ENCODE measurements at places on chromosomes 1 and 21. TPM values are rescaled to one million over a fixed set of nuclear protein-coding genes. Genes with fewer than 3 reads are reported as not detected.

SPRR2A gene
- total RNA-seq = not detected

- no peak overlapping the region for H3K27ac ChIP-seq
- peaks cover 2% of the 10 kb centered on the region for H3K36me3 ChIP-seq
- no peak overlapping the region for H3K4me3 ChIP-seq
- H3K27me3 ChIP-seq = peaks cover 4% of the 10 kb centered on the region
- H3K4me1 ChIP-seq = no peaks in the 10 kb centered on the region
Observed at GRCh38 chr1:43904660-43905551, 28.7 kb upstream of the ARTN start.

DNA sequence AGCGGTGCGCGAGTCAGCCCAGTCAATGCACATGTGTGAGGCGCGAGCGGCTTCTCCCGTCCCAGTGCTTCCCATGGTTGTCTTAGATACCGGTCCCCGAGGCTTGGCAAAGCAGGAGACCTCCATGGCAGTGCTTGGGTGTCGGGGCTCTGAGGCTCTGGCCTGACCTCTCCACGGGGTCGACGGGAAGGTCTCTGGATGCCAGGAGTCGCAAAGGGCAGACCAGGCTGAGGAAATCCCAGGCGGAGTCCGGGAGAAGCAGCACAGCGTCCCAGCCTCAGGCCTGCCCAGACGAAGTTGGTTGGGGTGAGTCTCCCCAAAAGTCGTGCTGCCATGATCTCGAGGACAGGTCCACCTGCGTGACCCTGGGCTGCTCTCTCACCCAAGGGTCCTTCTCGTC lies 3881.6 kb downstream of the SRGAP2C start:
- no peak overlapping the region for H3K4me3 ChIP-seq
- H3K36me3 ChIP-seq = peaks cover 31% of the 10 kb centered on the region
- DNase-seq = no peak
- no peaks in the 10 kb centered on the region for H3K27me3 ChIP-seq

DNA sequence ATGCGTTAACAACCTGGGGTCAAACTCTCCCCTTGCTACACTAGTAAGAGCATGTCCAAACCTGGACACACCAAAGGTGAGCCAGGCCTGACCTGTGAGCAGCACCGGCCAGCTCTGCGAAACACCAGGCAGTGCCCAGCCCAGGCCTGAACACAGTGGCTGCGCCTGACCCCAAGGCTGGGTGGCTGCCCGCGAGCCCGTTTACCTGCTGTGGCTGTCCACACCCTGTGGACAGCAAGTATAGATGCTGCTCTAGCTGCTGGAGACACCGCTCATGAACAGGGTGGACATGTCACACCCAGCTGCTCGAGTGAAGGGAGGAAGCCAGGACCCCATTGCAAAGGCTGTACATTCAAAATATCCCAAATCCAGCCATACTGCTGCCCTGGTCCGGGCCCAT lies 7.6 kb upstream of the CCDC27 start:
- no peak overlapping the region for H3K27ac ChIP-seq
- no peak overlapping the region for H3K4me3 ChIP-seq

DNA sequence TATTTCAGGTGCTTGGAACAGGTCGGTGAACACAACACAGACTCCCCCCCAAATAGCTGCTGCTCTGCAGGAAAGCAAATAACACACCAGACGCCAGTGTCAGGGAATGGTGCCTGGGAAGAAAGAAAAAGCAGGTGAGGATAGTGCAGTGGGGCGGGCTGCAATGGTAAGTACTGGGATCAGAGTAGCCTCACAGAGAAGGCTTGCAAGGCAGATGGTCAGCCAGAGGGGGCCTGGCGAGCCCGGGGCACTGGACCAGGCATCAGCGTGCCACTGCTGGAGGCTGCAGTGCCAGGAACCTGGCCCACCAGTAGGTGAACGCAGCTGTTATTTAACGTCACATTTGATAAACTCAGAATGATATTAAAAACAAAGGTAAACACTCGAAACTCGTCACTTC lies 60.0 kb downstream of the POFUT2 start:
- DNase-seq = no peak
- no peak overlapping the region for H3K4me3 ChIP-seq
- no peaks in the 10 kb centered on the region for H3K36me3 ChIP-seq
- H3K27me3 ChIP-seq = no peaks in the 10 kb centered on the region
- peaks cover 6% of the 10 kb centered on the region for H3K4me1 ChIP-seq

DNA sequence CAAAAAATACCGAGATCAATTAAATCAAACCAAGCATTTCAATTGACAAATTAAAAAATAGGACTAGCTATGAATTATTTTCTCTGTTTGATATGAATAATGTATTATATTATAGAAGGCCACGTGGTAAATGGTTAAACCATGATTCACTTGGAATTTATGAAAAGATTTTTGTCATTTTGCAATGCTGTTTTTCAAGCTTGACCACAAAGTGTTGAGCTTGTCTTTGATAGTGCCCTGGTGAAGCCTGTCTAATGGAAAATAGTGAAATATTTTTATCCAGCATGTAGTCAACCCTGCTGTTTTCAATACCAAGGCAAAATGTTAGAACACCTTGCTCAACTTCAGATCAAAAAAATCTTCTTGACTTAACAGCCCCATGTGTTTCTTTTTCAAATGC lies 288.0 kb upstream of the PRMT6 start:
- no peak overlapping the region for H3K27ac ChIP-seq
- DNase-seq = no peak
- H3K4me3 ChIP-seq = no peak overlapping the region

NR1I3 gene
- not detected for total RNA-seq

GRCh38 chr1:42184616-42185015 lies 20.1 kb upstream of the GUCA2A start:
- H3K36me3 ChIP-seq = peaks cover 36% of the 10 kb centered on the region
- no peak overlapping the region for H3K4me3 ChIP-seq
- H3K27me3 ChIP-seq = no peaks in the 10 kb centered on the region
- DNase-seq = no peak
- no peak overlapping the region for H3K27ac ChIP-seq
- peaks cover 14% of the 10 kb centered on the region for H3K4me1 ChIP-seq

- no peaks in the 10 kb centered on the region for H3K36me3 ChIP-seq
- peaks cover 4% of the 10 kb centered on the region for H3K4me1 ChIP-seq
- peak; percentile 62 for DNase-seq
- peaks cover 51% of the 10 kb centered on the region for H3K27me3 ChIP-seq
- no peak overlapping the region for H3K4me3 ChIP-seq
- no peak overlapping the region for H3K27ac ChIP-seq
Observed at GRCh38 chr1:156445789-156446263, 54.7 kb downstream of the MEF2D start.

NIT1 gene
- 35.9 TPM for total RNA-seq

DNA sequence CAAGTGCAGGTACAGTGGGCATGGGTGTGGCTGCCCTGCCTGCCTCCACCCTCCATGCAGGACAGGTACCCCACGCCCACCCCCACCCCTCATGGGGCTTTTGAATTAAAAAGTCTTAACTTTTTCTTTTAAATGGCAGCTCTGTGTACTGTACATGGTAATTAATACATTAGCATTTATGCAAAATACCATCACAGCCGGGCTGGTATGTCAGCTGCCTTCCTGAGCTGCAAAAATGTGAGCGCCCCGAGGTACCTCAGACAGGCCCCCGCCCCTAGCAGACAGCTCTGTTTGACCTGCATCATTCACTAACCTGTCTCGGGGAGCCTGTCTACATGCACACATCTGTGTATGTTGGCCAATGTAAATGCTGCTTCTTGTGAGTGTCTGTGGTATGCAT lies 42.2 kb upstream of the POU3F1 start:
- no peak for DNase-seq
- no peak overlapping the region for H3K4me3 ChIP-seq
- no peaks in the 10 kb centered on the region for H3K4me1 ChIP-seq
- no peaks in the 10 kb centered on the region for H3K36me3 ChIP-seq
- H3K27me3 ChIP-seq = peaks cover 76% of the 10 kb centered on the region

DNA sequence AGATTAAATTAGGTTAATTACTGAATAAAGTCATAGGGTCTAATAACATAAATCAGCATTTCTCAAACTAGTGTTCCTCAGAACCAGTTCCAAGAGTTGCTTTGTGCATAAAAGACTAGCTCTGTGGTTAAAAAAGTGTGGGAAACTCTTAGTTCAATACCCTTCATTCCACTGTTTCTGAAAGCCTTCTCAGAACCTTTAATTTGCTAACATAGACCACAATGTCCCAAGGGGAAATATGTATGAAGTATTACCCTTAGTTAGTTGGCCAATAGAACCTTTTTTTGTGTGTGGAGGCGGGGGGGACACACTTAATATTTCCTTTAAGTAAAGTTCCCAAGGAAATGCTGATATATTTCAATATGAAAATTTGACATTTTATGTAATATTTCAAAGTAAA lies 20.4 kb downstream of the ODF2L start:
- H3K36me3 ChIP-seq = peaks cover 52% of the 10 kb centered on the region
- no peak overlapping the region for H3K27ac ChIP-seq
- peaks cover 3% of the 10 kb centered on the region for H3K4me1 ChIP-seq
- no peak overlapping the region for H3K4me3 ChIP-seq

MIXL1 gene
- total RNA-seq = 3.4 TPM

DNA sequence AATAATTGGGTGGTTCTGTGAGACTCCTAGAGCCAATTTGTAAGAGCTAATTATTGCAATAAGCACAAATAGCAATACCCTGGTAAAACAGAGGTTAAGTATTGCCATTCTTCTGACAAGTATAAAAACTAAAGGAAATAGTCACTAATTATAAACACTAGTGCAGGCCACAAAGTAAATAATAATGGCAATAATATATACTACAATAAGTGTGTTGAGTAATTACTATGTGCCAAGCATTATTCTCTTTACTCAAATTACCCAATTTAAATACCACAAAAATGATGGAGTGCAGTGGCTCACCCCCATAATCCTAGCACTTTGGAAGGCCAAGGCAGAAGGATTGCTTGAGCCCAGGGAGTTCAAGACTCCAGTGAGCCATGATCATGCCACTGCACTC lies 15.3 kb downstream of the ZMYM6 start:
- H3K4me3 ChIP-seq = no peak overlapping the region
- no peak for DNase-seq
- H3K27ac ChIP-seq = no peak overlapping the region
- H3K36me3 ChIP-seq = peaks cover 4% of the 10 kb centered on the region
- no peaks in the 10 kb centered on the region for H3K27me3 ChIP-seq

GRCh38 chr21:37874904-37875780 lies 41.1 kb downstream of the KCNJ6 start:
- H3K27me3 ChIP-seq = peaks cover 12% of the 10 kb centered on the region
- H3K4me3 ChIP-seq = no peak overlapping the region

GRCh38 chr1:237814319-237814924 lies 76.3 kb downstream of the ZP4 start:
- no peaks in the 10 kb centered on the region for H3K27me3 ChIP-seq
- DNase-seq = no peak
- no peak overlapping the region for H3K27ac ChIP-seq
- H3K4me3 ChIP-seq = no peak overlapping the region

DNA sequence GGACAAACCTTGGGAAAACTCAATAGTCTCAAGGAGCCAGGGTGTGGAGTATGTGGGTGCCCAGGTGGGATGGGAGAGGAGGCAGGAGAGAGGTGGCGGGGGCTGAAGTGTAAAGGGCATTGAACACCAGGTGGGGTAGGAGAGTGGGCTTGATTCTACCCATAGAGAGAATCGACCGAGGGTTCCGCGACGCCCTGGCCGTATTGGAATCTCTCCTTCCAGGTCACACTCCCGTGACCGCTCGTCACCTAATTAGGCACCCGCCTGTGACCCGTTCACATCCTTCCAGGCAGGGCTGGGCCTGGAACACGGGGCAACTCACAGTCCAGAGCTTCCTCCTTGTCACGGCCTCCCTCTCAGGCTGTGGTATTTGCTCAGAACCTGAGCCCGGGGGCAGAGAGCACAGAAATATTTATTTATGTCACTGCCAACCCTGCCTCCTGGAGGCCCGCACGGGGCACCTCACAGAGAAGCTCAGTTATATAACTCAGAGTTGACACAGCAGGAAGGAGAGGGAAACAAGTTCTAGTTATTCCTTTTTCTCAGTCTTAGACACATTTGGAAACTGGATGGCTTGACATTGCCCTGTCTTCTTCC lies 12.0 kb downstream of the NCMAP start:
- DNase-seq = no peak
- H3K4me3 ChIP-seq = no peak overlapping the region
- peak overlapping the region; percentile 67 for H3K27ac ChIP-seq
- H3K4me1 ChIP-seq = peaks cover 11% of the 10 kb centered on the region

GRCh38 chr1:87305151-87305550 lies 23.5 kb upstream of the LMO4 start:
- no peak overlapping the region for H3K27ac ChIP-seq
- H3K27me3 ChIP-seq = peaks cover 8% of the 10 kb centered on the region
- peaks cover 12% of the 10 kb centered on the region for H3K4me1 ChIP-seq
- no peaks in the 10 kb centered on the region for H3K36me3 ChIP-seq
- H3K4me3 ChIP-seq = no peak overlapping the region

GRCh38 chr1:214546886-214547641 lies 4.3 kb downstream of the PTPN14 start:
- peak overlapping the region; percentile 40 for H3K27ac ChIP-seq
- peak overlapping the region; percentile 33 for H3K4me3 ChIP-seq
- no peak for DNase-seq
- no peaks in the 10 kb centered on the region for H3K27me3 ChIP-seq

- H3K27ac ChIP-seq = no peak overlapping the region
- H3K4me1 ChIP-seq = peaks cover 8% of the 10 kb centered on the region
- peaks cover 9% of the 10 kb centered on the region for H3K36me3 ChIP-seq
- H3K27me3 ChIP-seq = no peaks in the 10 kb centered on the region
- H3K4me3 ChIP-seq = no peak overlapping the region
Observed at GRCh38 chr1:230216896-230217295, 149.9 kb downstream of the GALNT2 start.

DNA sequence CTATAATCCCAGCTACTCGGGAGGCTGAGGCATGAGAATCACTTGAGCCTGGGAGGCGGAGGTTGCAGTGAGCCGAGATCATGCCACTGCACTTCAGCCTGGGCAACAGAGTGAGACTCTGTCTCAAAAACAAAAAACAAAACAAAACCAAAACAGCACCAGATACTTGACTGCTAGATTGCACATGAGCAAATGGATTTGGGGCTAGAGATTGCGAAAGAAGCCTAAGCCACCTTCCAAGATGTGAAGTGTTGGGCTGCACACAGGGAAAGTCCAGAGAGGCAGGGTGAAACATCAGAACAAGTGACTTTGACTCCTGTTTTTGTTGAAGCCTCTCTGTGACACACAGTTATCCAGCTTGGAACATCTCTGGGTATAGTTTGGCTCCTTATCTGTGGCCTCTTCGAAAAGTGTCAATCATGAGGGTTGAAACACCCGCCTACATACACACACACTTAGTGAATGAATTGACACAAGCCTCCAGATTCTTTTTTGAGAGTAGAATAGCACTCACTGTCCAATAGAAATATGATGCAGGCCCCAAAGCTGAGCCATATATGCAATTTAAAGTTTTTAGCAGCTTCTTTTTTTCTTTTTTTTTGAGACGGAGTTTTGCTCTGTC lies 34.2 kb upstream of the GPR137B start:
- no peaks in the 10 kb centered on the region for H3K36me3 ChIP-seq
- H3K27me3 ChIP-seq = peaks cover 2% of the 10 kb centered on the region
- no peak for DNase-seq
- no peak overlapping the region for H3K27ac ChIP-seq
- H3K4me1 ChIP-seq = peaks cover 5% of the 10 kb centered on the region
- no peak overlapping the region for H3K4me3 ChIP-seq

UBXN11 gene
- total RNA-seq = 28.3 TPM

All from mesothelial cell of epicardium (in vitro differentiated cells).